ENCODE measurements at places on chromosomes 3 and 15.

DNA sequence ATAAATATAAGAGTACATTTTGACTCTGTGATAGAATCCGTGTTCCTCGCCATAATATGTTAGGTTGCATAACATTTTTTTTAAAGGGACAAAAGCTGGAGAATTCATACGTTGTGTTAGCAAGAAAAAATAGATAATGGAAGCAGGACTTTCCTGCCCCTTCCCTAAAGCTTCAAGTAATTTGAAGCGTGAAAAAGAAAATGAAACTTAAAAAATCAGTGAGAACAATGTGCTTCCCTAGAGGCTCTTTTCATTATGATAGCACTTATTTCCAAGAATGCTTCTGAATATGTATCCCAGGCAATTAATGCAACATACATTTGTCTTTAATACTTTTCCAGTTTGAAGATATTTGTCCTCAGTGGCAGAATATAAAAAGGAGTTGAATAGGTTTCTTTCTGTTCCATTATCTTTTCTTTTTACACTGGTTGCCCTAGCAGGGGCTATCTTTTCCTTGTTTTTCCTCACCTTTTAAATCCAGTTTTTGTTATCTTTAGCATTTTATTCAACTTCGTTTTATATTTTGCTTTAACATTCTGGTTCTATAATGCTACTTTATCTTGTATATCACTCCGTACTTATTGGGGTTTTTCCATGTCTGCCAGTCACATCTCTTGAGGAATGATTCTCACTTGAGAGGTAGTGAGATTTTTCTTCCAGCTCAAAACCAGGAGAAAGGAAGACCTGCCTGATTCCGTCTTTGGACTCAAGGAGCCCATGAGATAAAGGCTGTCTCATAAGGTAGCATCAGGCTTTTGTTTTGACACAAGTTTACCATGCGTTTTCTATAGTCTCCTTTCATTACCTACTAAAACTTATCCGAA, 113.8 kb downstream of the MBNL1 start:
- DNase-seq: peak; percentile 80

DNA sequence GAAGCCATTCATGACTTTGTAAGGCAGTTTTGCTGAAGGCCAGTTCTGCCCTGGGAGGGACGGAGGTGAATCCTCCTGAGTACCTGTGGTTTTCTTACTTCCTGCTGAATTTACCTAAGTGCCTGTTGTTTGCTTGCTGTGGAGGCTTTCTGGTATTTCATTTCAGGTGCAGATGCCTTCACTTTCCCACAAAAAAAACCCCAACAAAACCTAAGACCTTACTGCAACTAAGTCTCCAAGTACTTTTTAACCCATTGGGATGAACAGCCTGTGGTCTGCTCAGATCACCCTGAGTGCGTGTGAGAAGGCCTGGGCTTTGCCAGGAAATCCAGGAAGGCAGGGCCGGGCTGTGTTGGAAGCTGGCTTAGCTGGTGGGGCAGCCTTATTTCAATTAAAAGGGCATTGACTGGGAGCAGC, 65.3 kb downstream of the IGF1R start:
- no peak for DNase-seq

DNA sequence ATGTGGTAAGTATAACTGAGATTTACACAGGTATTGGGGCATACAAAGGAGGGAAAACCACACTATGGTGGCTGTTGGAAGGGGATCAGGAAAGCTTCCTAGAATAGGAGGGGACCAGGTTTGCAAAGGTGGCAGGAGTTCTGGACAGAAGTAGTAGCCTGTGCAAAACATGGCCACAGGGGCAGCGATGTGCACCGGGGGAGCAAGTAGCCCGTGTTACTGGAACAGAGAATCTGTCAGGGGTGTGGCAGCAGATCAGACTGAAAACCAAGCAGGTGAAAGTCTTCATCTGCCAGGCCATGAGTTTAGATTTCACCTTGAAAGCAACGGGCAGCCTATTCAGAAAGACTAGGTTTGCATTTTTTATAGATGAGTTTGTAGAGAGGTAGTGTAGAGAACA, 182.3 kb upstream of the LPP start:
- DNase-seq: no peak

DNA sequence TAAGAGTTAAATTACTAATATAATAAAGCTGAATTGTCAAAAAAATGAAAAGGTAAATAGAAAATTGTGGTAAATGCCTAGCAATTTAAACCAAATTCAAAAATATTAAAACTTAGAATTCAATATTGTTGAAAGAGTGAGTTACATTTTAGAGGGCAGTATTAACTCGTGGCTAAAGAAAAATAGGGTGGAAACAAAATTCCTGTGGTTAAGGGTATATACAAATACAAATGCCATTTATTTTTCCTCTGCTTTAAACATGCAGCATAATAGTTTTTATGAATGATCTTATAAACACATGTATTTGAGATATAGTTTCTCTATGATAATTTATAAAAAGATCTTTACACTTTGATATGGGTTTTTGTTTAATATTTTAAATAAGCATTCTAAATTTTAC, 79.0 kb downstream of the NEDD4 start:
- DNase-seq: no peak

DNA sequence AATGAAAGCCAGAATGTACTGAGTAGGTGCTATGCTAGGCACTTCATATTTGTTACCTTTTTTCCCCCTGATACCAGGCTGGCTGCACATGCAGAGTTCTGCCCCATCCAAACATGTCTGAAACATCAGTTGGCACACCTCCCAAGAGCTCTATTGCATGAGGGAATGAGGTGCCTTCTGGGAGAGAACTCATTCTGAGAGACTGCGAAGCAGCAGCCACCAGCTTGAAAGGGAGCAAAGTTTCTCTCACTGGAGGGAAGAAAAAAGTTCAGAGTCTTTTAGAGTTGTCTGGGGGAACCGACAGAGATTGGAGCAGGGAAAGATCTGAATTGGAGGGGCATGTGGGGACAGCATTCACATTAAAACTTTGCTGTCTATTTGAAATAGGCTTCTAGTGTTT, 84.1 kb downstream of the AGBL1 start:
- DNase-seq: no peak

GRCh38 chr3:5822843-5823242, 635.3 kb downstream of the EDEM1 start:
- no peak for DNase-seq

- DNase-seq: no peak
Observed at GRCh38 chr3:12299026-12299425, 10.2 kb downstream of the PPARG start.

- DNase-seq: no peak
Observed at GRCh38 chr3:192918275-192918588, 576 bp upstream of the MB21D2 start.

GRCh38 chr3:128794067-128794768, 68.2 kb downstream of the RAB7A start:
- DNase-seq: no peak

- no peak for DNase-seq
Observed at GRCh38 chr3:161284989-161285388, 63.9 kb downstream of the NMD3 start.

DNA sequence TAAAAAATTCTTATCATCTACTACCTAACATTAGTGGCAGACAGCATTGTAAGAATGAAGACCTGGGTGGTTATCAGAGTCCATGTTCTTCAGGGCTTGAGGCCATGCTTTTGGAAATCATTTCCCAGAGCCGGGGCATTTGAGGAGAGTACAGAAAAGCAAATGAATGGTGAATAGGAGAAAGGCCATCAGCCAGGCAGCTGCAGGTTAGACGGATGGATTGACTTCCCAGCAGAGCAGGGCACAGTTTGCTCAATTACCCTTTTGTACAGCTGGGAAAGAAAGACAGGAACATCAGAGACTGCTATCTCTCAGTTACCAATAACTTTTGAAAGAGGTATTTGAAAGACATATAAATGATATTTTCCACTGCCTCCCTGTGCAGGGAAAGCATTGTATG, 135.6 kb downstream of the ALCAM start:
- DNase-seq: no peak

DNA sequence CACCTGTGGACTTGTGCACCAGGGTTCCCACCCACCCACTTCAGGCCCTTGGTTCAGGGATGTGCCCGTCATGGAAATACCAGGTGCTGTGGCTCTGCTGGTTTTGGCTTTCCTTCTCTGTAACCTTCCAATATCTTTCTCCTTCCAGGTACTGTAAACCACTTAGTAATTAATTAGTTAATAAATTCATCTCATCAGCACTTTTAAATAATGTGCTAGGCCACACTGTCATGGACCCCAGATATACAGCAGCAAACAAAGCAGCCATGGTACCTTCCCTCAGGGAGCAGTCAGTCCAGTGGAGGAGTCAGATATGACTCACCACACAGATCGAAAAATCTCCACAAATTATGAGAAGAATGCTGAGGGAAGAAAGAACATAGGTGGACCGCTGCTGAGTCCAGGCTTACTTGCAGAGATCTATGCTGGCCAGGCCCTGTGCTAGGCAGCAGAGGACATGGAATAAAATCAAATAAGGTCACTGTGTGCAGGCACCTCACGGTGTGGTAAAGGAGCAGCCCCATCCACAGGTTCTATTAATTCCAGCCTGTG, 6.8 kb upstream of the GATA2 start:
- no peak for DNase-seq

DNA sequence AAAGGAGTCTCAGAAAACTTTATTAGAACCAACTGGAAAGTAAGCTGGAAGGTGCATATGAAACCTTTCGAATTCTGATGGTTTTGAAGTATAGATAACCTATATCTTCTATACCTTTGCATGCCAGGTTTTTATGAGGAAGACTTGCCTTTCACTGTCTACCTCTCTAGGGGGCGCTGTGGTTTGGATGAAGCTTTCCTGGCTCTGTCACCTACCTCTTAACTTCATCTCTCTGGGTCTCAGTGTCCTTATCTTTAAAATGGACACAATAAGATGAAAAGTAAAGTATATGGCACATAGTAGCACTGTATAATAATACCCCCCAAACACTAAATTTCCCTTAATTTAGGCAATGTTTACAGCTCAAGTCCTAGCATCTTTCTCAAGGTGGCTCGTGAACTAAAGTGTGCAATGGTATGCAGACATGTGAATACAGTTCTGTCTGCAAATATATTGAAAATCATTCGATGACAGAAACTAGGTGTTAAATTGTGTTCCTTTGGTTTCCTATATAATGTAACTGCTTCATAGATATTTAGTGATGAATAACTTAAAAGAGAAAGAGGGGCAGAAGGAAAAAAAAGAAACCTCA, 314.3 kb downstream of the CHST2 start:
- DNase-seq: no peak

- no peak for DNase-seq
Observed at GRCh38 chr3:98796334-98796733, 33.2 kb downstream of the ST3GAL6 start.

DNA sequence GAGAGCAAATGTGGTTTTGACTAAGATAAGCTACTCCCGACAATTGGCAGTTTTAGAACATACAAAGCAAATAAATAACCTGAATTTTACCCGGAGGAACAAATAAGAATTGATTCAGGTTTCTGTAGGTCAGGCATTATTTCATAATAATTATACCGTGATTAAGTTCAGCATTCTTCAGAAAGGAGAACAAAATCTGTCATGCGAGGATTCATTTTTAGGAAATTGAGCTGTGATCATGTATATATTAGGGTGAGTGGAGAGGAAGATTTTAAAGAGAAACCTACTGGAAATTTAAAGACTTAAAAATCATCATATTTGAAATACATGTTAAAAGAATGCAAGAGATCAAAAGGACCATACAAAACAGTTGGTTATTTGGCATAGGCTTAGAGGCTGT, 20.5 kb downstream of the ZNF609 start:
- DNase-seq: no peak

GRCh38 chr3:114418724-114419543, 125.1 kb downstream of the TIGIT start:
- DNase-seq: peak; percentile 91

DNA sequence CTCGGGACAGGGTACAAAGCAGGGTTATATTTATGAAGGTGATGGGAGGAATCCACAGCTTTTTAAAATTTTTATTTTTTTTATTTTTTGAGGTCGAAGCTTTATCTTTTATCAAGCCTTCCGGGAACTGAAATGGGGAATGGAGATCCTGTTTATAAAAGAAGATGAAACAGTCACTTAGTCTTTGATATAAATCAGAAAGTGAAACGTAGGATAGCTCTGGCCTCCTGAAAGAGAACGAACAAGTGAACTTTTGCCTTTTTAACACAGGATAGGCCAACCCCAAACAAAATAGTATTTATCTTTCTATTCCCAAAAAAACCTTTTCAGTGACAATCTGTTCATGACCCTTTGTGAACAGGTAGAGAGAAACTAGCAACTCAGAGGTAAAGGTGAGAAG, 634.0 kb upstream of the LMCD1 start:
- DNase-seq: no peak

DNA sequence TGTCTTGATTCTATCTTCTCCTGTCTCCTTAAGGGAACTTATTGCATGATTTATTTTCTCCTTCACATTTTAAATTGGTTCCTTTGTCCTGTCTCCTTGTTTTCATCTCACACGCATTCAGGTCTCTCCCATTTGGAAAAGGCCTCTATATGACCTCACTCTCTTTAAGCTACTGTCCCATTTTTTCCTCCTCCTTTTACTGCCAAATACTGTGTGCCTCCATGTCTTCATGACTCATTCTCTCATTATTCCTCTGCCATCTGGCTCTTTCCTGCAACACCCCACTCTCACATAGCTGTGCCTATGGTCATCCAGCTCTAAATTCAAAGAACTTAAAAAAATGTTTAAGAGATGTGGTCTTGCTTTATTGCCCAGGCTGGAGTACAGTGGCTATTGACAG, 48.0 kb downstream of the TYRO3 start:
- peak; percentile 16 for DNase-seq

- no peak for DNase-seq
Observed at GRCh38 chr3:119723022-119723421, 20.2 kb downstream of the CFAP91 start.

- DNase-seq: peak; percentile 3
Observed at GRCh38 chr3:18153571-18154173, 271.5 kb downstream of the SATB1 start.

DNA sequence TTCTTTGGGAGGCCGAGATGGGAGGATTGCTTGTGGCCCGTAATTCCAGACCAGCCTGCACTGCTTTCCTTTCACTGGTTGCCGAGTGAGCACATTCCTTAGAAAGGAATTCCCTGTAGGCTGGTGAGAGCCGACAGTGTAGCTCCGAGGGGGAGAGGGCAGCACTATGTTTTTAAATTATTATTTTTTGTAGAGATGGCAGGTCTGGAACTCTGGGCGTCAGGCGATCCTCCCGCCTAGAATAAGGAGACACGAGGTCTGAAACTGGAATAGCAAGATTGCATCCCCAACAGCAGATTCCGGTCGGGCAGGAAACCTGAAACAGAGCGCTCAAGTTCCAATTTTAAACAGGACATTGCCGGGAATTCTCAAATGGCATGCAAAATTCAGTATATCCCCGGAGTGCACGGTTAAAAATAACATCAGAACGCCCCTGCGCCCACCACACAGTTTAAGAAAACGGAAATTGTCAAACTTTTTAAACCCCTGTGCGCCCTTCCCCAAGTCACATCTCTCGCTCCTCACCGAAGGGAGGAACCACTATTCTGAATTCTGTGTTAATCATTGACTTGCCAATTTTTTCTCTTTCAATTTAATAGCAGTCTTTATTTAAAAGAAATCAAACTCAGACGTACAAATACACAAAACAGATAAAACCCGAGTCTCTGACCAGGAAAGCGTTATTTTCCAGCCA, 643 bp upstream of the RNU5B-1 start:
- peak; percentile 72 for DNase-seq

- DNase-seq: peak; percentile 93
Observed at GRCh38 chr3:143847787-143848631, at the start of gene SLC9A9. TSS of gene SLC9A9 (minus strand) at chr3:143848468. CDS start at chr3:143848322, 146 bp downstream.

GRCh38 chr3:145780301-145780700, 380.7 kb downstream of the PLOD2 start:
- DNase-seq: no peak

Data from pons (tissue), 1 donor.